Activated T-helper 1 cell treated with anti-CD3 and anti-CD28 coated beads, Interleukin-12 subunit alpha, Interleukin-12 subunit beta, Interleukin-2, Interleukin-4 antibody, amounts not matched to agents 30 ng/mL and 10 ng/mL and 1 ng/mL, durations not matched to agents 14 hours and 24 hours and 36 hours (primary cell): ENCODE measurements at places on chromosomes 3 and 15.

GRCh38 chr3:115709093-115709492 lies 85.8 kb downstream of the GAP43 start:
- DNase-seq: no peak

GRCh38 chr3:150740733-150741496 lies 22.1 kb downstream of the SIAH2 start:
- no peak for DNase-seq

- no peak for DNase-seq
These were observed 203.7 kb downstream of the ABHD5 start for GRCh38 chr3:43894176-43895049.

- no peak for DNase-seq
These were observed 75.3 kb downstream of the TMEM108 start for GRCh38 chr3:133113526-133113925.

DNA sequence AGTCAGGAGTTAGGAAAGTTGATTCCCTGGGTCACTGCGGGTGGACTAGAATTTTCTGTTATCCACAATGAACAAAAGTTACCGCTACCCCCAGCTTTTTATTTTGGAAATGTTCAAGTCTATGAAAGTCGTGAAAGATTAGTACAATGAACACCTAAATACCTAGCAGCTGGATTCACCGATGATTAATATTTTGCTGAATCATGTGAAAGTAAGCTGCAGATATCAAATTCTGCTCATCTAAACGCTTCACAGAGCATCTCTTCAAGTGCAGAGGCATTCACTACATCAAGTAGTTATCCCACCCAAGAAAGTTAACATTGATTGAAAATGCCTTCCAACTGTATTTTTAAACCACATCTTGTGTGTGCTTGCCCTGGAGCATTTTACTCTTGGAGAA lies 729.0 kb upstream of the NR2F2 start:
- no peak for DNase-seq

DNA sequence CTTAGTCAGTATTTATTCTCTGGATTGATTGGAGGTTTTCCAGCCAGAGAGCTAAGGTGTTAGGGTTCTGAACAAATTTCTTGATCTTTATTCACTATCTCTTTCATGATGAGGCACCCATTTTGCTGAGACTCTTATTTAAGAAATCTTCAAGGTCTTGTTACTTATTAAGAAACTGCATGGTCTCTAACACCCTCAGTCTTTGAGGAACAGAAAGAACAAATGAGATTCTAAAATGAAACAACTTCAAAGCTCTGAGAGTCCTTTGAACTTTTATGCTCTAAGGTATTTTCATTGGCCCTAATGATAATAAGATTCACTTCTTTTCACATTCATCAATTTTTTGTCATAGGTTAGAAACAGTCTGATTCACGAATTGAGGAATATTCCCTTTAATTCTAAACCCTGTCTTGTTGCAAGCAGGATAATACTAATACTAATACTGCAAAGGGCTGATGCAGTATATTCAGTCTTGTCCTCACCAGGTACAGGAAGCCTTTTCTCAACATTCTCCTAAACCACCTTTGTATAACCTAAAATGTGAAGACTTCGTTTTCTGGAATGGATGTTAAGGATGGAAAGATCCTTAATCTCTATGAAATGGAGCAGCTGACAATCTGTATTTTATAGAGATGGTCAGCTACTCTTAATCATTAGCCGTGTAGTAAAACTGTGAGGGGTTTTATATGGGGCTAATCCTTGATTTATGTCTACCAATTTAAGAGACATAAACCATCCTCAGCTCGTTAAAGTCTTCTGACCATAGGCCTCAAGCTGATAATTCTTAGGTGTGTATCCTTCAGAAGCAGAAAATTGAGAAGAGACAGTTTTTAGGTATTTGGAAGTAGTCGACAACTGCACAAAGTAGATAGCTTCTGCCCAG lies 198.3 kb downstream of the OTOL1 start:
- DNase-seq: no peak

DNA sequence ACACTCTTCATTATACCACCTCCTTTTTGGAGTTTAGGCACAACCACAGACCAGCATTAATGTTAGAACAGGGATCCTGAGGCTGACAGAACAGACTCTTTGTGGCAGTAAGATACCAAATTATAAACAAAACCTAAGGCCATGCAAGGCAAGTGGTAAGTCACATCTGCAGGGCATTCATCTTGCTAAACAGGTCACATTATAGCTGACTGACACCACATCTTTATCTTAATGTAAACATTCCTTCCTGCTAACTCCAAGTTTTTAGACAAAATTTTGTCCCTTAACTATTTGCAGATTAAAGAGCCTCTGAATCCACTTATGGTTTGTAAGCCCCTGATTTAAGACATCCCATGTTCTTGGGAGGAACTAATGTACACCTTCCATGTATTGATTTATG lies 500.6 kb downstream of the PYDC2 start:
- DNase-seq: no peak

GRCh38 chr3:195543500-195544229 lies 540 bp upstream of the PPP1R2 start:
- no peak for DNase-seq

GRCh38 chr3:33184863-33185262 lies 33.7 kb downstream of the SUSD5 start:
- DNase-seq: no peak

GRCh38 chr3:106965307-106965706 lies 411.9 kb upstream of the CCDC54 start:
- DNase-seq: no peak

GRCh38 chr3:52310861-52311575 lies 5.1 kb upstream of the DNAH1 start:
- peak; percentile 29 for DNase-seq

DNA sequence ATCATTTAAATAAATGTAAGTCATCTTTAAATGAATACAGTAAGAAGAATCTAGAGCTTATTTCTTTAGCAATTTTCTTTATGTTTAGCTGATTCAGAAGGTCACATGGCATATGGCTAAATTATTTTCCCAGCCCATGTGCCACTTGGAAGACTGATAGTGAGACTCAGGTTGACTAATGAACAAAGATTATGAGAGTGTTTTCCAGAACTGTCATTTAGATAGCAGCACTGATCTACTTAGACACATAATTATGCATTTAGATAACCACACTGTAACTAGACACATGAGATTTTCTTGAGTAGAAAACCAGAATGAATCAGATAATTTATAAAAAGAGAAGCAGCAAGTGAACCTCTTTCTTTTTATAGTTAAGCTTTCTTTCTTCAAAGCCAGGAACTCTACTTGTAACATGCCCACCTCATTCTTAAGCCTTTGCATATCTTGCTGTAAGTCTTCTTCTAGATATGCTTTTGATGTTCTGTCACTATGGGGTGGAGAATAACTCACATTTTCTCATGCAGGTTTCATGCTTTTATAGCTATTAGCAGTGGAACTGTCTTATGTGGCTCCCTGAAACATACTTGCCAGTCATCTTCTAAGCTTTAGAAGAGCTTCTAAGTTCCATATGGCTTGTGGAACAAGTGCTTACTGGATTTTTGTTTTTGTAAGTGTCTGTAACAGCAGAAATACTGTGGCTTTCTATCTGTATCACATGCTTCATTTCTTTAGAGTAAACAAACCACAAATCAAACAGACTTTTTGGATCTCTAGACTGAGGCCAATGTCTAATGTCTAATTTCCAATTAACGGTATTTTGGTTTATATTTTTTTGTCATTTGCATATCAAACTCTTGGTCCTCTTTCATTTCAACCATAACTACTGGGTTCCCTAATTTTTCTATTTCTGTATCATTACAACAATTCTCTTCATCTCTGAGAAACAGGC lies 101.4 kb downstream of the LMLN start:
- DNase-seq: no peak

DNA sequence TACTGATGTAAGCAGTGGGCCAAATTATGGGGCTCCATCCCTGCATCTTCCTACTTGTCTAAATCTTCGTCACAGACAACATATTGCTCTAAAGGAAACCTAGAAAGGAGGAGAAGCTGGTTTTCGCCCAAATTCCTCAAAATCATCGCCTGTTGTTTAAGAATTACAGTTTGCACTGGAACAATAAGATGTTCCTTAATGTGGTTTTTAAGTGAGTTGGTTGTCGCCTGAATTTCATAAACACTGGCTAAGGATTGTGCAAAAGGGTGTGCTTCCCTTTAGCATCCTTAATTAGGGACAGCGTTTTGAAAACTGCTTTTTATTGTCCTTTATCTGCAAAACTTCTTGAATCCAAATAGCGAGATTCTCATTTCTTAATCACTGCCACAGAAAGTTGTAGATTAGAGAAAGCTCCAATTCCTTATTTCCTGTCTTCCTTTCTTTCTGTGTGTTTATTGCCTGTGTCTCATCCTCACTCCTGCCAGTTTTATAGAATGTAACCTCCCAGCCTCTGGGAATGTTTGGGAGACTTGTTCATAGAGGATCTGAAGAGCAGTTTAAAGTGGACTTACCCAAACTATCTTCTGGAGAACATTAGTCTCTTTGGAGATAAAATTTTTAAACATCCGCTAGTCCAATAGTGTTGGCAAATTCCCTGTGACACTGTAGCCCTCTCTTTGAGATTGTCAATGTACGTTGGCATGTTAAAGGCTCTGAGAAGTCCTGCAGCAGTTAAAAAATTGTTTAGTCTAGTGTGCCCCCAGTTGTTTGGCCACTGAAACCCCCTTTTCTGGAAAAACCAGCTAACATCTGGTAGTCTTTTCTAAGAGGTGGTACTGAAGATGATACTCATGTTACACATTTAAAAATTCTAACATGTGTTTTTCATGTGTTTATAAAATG lies 50.4 kb downstream of the FLNB start:
- no peak for DNase-seq

DNA sequence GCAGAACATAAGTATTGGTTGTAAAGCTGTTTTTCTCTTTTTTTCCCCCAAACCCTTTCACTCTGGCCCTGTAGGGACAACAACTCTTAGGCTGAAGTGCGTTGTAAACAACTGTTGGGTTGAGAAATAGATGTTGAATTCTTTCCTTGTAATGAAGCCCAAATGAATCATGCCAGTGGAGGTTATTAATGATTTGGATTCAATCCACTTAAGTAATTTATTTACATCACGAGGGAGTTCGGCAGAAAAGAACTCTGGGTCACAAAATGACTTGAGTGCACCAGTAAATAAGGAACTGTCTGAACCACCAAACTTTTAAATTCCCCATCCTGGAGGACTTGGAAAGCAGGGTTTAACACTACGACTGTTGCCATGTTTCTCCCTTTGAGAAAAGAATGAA lies 218.9 kb downstream of the PDZRN3 start:
- DNase-seq: no peak

GRCh38 chr3:150523538-150523937 lies 22.8 kb downstream of the SERP1 start:
- DNase-seq: no peak

- DNase-seq: no peak
These were observed 16.7 kb upstream of the SOX2 start for GRCh38 chr3:181694805-181695660.

DNA sequence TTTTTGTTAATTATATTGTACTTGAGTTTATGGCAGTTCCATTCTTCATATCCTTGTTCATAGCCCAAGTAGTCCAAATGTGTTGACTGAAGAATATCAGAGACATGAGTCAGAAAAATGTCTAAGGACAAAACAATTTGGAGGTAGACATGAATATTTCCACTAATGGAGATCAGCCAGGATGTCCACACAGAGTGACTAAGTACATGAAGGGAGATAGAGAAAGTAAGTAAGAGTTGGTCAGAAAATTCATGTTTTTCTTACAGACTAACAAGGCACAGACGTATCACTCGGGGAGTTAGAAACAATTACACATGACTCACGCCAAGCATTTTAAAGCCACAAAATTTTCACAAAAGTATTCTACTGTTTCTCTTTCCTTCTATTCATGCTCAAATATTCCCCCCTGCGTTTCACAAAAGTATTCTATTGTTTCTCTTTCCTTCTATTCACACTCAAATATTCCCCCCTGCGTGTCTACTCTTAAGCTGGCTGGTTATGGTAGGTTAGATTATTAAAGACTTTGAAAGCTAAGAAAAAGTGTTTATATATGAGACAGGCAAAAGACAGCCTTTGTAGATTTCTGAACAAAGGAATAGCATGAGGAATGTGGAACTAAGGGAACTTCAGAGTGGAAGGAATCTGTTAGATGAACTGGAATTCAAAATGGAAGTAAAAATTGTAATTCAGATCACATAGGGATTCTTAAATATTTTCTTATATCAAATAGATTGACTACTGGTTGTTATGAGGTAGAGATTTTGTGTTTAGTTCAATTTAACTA lies 648.7 kb upstream of the CCDC54 start:
- no peak for DNase-seq

DNA sequence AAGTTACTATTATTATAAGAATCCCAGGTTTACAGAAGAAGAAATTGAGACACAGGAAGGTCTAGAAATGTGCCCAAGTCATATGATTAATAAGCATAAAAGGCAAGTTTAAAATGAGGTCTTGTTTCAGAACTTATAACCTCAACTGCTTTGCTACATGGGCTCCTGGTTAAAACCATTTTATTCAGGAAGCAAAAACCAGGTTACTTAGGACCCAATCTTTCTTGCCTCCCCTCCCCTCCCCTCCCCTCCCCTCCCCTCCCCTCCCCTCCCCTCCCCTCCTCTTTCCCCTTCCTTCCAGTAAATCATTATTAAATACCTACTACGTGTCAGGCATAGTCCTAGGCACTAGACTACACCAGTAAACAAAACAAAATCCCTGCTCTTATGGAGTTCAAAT lies 93.9 kb downstream of the NAALADL2 start:
- DNase-seq: no peak

DNA sequence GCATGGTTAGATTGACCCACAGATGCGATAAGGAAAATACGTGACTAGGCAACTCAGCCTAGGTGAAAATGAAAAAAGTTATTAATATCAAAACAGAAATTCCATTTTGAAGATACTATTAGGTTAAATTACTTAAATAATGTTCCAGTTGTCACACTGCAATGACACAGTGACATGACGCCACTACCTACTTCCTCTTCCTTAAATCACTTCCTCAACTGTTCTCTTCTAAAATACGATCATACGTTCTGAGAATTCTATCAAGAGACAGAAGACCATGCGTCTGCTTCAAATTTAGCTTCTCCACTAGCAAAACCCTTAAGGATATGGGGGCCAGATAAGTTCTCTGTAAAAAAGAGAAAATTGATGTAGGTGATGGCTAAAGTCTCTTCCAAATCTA lies 18.2 kb downstream of the CMTM6 start:
- DNase-seq: no peak

GRCh38 chr3:71191031-71191482 lies 392.5 kb downstream of the FOXP1 start:
- no peak for DNase-seq

- no peak for DNase-seq
These were observed 68.8 kb upstream of the AGBL1 start for GRCh38 chr15:86010891-86011290.

- DNase-seq: no peak
These were observed 185.2 kb upstream of the DNAJC19 start for GRCh38 chr3:181174676-181175233.

GRCh38 chr3:72891053-72891855 lies 3.4 kb downstream of the GXYLT2 start:
- DNase-seq: no peak

- DNase-seq: no peak
These were observed 149.4 kb upstream of the ADAMTS9 start for GRCh38 chr3:64837126-64837738.

- DNase-seq: no peak
These were observed 46.3 kb downstream of the GOLIM4 start for GRCh38 chr3:168049367-168049974.
